ENCODE measurements at places on chromosomes 16 and 17. TPM values are rescaled to one million over a fixed set of nuclear protein-coding genes. Genes with fewer than 3 reads are reported as not detected.

The UNC45B gene
- not detected for total RNA-seq

The TMEM238L gene
- total RNA-seq: not detected

The GEMIN4 gene
- total RNA-seq: 24.6 TPM

DNA sequence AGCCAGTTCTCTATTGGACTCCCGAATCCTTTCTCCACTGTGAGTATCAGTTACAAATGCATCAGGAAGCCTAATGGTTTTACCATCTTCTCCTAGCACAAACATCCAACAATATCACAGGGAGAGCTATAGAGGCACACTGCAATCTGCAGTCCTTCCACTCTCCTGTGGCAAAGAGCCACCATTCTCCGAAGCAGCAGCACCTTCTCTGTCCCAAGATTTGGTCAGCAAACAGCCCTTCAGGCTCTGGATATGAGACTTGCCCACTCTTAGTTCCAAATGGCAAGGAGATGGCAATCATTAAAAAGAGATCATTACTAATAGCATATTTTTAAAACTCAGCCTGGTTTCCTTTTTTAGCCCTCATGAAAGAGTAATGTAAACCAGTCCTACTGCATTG lies 223.4 kb downstream of the HS3ST3A1 start:
- no peaks in the 10 kb centered on the region for H3K4me1 ChIP-seq
- no peak overlapping the region for H3K4me3 ChIP-seq
- H3K36me3 ChIP-seq: no peaks in the 10 kb centered on the region

- H3K36me3 ChIP-seq: no peaks in the 10 kb centered on the region
- no peaks in the 10 kb centered on the region for H3K4me1 ChIP-seq
- no peak overlapping the region for H3K4me3 ChIP-seq
- no peaks in the 10 kb centered on the region for H3K27me3 ChIP-seq
- DNase-seq: no peak
Measured at GRCh38 chr16:24093049-24093448, 163.1 kb upstream of the CACNG3 start.

- no peak for DNase-seq
- no peaks in the 10 kb centered on the region for H3K36me3 ChIP-seq
- H3K27me3 ChIP-seq: no peaks in the 10 kb centered on the region
- H3K4me3 ChIP-seq: no peak overlapping the region
- no peaks in the 10 kb centered on the region for H3K4me1 ChIP-seq
Measured at GRCh38 chr16:1097156-1097555, 1.1 kb upstream of the C1QTNF8 start.

DNA sequence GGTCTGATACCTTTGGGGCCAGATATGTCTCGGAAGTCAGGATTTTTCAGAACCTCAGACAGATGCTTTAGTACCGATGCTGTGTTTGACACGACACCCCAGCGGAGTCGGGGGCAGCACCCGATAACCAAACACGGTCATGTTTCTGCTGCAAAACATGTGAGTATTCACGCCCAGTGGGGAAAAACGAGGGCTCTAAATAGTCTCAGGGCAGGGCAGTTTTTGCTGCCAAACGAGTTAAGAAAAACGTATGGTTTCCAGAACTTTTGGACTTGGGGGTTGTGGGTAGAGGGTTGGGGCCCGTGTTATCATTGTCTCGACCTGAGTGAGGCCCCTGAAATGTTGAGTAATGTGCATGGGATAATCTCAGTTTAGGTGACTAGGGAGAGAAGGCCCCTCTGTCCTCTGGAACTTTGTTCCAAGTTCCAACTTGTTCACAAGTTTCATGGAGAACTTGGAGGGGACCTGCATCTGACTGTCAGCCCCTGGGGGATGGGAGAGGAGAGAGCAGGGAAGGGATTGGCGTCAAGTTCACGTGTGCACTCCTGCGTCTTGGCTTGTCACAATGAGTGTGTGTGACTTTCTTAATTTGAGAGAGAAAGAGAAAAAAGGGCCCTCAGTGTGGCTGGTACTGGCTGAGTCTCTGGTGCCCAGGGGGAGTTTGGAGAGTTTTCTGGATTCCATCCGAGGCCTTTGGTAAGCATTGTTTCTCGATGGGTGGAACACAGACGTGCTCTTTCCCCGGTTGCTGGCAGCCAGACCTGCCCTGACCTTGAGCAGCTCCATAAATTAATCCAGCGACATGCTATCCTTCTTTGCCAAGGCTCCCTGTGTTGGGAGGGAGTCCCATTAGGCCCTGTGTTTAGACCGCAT lies 83.9 kb upstream of the CIBAR2 start:
- no peaks in the 10 kb centered on the region for H3K4me1 ChIP-seq
- no peaks in the 10 kb centered on the region for H3K36me3 ChIP-seq
- DNase-seq: no peak
- H3K4me3 ChIP-seq: no peak overlapping the region
- H3K27me3 ChIP-seq: no peaks in the 10 kb centered on the region
- no peak overlapping the region for H3K27ac ChIP-seq

- no peaks in the 10 kb centered on the region for H3K4me1 ChIP-seq
- no peaks in the 10 kb centered on the region for H3K36me3 ChIP-seq
- no peak for DNase-seq
- no peak overlapping the region for H3K27ac ChIP-seq
- peaks cover 45% of the 10 kb centered on the region for H3K27me3 ChIP-seq
Measured at GRCh38 chr17:74474043-74474792, 7.8 kb downstream of the CD300A start.

Data from PC-3 (cell line).